ENCODE measurements at places on chromosomes 13 and 19. TPM values are rescaled to one million over a fixed set of nuclear protein-coding genes. Genes with fewer than 3 reads are reported as not detected.

EID2B gene
- 0.29 TPM for total RNA-seq

NLRP9 gene
- 0.28 TPM for total RNA-seq

CCNE1 gene
- total RNA-seq: 0.70 TPM

TECR gene
- 42.4 TPM for total RNA-seq

GRCh38 chr13:49410006-49410405, 33.9 kb downstream of the CAB39L start:
- DNase-seq: no peak

DNA sequence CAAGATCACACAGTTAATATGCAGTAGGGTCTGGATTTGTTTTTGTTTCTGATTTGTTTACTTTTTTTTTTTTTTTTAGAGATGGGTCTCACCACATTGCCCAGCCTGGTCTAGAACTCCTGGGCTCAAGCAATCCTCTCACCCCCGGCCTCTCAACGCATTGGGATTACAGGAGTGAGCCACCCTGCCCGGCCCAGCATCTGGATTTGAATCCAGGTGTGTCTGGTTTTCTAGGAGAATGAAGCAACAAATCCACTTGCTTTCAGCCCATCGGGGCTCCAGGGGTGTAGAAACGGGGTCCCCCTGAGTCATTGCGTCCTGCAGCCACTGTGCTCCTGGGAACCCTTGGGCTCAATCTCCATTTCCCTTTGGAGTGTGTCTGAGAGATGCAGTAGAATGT, 6.6 kb downstream of the CACNG8 start:
- DNase-seq: no peak

GRCh38 chr19:32091241-32091640, 254.2 kb upstream of the ZNF507 start:
- no peak for DNase-seq

DNA sequence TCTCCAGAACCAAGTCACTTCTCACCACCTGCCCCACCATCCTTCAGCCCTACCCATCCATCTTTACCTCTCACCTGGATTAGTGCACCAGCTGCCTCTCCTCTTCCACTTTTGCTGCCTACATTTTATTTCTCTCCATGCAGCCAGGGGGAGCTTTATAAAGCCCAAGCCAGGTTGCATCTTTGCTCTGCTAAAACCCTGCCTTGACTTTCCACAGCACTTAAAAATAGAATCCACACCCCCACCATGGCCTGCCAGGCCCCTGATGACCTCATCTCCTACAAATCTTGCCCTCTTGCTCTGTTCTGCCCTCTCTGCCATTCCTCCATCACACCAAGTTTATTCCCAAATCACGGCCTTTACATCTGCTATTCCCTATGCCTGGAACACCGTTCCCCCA, 1.8 kb downstream of the HOOK2 start:
- no peak for DNase-seq

- no peak for DNase-seq
Measured at GRCh38 chr13:40161931-40162330, 504.5 kb downstream of the FOXO1 start.

- DNase-seq: peak; percentile 84
Measured at GRCh38 chr19:16041299-16041990, 34.9 kb upstream of the TPM4 start.

DNA sequence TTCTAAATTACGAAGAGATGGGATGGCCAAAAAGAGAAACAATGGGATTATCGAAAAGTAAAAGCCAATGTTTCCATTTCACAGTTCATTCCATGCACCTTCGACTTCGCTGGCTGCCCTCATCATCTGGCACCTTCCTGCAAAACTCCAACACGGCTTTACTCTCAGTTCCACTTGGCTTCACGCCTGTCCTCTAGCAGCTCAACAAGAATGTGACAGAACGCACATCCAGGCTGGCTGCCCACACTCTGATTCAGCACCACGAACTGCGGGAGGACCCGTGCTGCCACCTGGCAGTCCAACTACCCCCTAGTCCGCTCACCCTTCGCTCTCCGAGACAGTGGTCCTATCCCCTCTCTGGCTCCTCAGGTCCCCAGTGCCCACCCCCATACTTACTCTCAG, 11.7 kb downstream of the ATP7B start:
- DNase-seq: no peak

LILRA6 gene
- not detected for total RNA-seq

GRCh38 chr19:33366897-33367296, 6.6 kb upstream of the CEBPG start:
- DNase-seq: no peak

DNA sequence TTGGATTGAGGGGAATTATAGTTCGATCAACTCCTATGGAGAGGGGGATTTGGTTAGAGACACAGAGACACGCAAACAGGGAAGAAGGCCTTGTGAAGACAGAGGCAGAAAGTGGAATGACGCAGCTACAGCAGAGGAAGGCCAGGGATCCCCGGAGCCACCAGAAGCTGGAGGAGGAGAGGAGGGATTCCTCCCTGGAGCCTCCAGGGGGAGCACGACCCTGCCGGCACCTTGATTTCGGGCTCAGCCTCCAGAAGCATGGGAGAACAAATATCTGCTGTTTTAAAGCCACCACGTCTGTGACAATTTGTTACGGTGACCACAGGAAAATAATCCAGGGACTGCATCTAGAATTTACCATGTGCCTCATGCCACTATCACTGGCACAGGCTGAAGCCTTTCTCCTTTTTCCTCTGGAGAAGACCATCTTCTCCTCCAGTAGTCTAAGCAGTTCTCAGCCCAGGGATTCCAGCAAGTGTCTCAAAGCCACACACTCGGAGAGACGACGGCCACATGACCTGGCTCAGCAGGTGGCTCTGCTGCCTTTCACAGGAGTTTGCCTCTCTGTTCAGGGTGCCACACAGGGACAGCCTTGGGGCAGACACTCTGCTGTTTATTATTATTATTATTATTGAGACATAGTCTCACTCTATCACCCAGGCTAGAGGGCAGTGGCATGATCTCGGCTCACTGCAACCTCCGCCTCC, 39.9 kb upstream of the CCNE1 start:
- DNase-seq: no peak

- DNase-seq: no peak
Measured at GRCh38 chr19:5138606-5139582, 170.0 kb downstream of the KDM4B start.

KXD1 gene
- total RNA-seq: 30.3 TPM

MKNK2 gene
- 117 TPM for total RNA-seq

DNA sequence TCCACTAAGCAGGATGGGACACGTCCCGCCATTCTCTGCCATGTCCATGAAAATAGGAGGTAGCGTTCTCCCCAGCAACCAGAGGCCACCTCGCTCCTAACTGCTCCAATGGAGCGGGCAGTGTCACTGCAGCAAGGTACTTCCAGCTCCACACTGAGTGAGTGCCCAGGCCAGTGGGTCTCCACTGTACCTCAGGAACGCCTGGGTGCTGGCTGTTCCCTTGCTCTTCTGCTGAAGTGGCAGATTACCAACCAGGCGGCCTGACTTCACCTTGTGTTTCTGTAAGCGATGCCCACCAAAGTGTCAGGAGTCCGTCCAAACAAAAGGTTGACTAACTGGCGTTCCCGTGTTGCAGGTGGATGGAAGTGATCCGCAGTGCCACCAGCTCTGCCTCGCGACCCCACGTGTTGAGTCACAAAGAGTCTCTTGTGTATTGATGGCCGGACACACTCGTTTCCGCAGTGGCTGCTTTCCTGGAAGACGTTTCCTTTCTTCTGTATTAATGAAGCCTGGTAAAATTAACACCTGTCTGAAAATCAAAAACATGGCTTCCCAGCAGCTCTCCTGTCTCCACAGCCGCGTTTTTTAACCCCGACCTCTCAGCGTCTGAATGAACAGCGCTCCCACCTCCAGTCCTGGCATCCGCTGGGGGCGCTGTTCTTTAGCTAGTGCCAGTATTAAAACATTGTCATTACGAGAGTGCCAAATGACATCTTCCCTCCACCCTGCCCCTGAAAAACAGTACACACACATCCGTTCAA, 128.8 kb downstream of the STK24 start:
- no peak for DNase-seq

INSR gene
- 89.7 TPM for total RNA-seq

ZNF549 gene
- 8.2 TPM for total RNA-seq

- no peak for DNase-seq
Measured at GRCh38 chr13:45207319-45207718, 6.5 kb upstream of the KCTD4 start.

FOXA3 gene
- total RNA-seq: not detected

DNA sequence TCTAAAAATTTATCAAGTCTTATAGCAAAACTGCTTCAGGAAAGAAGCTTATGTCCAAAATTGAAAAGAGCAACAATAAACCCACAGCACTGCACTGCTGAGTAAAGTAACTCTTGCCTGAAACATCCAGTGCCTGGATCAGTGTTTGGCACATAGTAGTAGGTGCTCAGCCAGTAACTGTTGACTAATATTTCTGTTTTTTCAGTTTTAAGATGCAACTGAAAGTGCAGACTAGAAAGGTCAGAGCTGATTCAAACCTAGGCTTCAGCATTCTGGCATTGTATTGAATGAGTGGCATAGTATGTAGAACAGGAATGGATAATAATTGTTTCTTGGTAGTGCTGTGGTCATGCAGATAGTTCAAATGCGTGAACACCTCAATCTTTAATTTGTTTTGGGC, 67.6 kb downstream of the UBL3 start:
- DNase-seq: no peak

DNA sequence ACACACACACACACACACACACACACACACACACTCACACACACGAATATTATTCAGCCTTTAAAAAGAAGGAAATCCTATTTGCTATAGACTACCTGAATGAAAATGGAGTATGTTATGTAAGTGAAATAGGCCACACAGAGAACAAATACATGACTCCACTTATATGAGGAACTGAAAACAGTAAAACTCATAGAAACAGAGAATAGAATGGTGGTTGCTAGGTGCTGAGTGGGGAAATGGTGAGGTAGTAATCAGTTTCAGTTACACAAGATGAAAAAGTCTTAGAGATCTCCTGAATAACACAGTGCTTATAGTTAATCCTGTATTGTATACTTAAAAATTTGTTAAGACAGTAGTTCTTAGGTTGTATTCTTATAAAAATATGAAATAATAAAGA, 8.2 kb downstream of the ZNF677 start:
- no peak for DNase-seq

DNA sequence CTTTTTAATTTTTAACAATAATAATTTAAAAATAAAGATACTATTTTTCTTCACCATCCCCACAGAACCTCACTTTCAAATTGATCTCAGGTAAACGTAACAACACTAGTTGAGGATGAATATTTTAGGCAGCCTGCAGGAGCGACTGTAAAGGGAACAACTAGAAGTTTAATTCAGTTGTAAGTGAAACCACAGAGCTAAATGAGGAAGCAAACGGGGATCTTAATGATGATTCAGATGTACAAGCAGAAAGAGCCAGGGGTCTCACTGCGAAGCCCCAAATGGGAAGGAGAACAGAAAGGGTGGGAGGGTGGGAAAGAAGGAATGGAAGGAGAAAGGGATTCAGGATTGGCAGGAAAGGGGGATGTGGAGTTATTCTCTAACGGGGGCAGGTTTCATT, 54.6 kb upstream of the RAP2A start:
- no peak for DNase-seq

GRCh38 chr13:25354377-25354776, 17.4 kb upstream of the ATP8A2 start:
- no peak for DNase-seq

- no peak for DNase-seq
Measured at GRCh38 chr13:74707291-74707690, 573.1 kb upstream of the KLF12 start.
